Mesothelial cell of epicardium (in vitro differentiated cells): ENCODE measurements at places on chromosomes 5 and 9. TPM values are rescaled to one million over a fixed set of nuclear protein-coding genes. Genes with fewer than 3 reads are reported as not detected.

The AHRR gene
- total RNA-seq = 10.7 to 12.7 TPM (median 10.9 TPM) in 3 replicates

The DAP gene
- total RNA-seq = 76.0 to 79.8 TPM (median 77.8 TPM) in 3 replicates

The C5orf52 gene
- not detected in 3 replicates for total RNA-seq

The PCDHB12 gene
- 5.8 to 6.4 TPM (median 6.1 TPM) in 3 replicates for total RNA-seq

DNA sequence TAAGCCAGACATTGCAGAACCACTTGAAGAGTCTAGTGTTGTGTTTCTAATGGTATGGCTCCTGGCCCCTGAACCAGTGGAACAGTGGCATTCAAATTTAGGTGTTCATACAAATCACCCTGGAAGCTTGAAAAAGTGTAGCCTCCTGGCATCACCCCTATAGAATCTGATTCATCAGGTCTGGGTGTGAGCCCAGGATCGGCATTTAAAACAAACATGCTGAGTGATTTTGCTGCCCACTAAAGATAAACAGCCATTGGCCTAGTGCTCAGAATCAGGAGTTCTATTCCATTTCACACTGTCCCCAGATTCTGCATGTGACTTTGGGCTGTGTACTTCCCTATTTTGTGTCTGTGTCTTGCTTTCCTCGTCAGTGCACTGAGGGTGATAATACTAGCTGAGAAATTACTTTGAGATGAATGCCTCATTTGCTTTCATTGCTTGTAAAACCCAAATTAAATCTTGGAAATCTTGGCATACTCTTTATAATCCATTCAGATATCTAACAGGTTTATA, 241.5 kb upstream of the CLINT1 start:
- H3K4me1 ChIP-seq = no peaks in the 10 kb centered on the region
- DNase-seq = no peak
- H3K27me3 ChIP-seq = peaks cover 6% of the 10 kb centered on the region

- peak overlapping the region; percentile 85 for H3K27ac ChIP-seq
- H3K4me3 ChIP-seq = no peak overlapping the region
- H3K4me1 ChIP-seq = peaks cover 4% of the 10 kb centered on the region
- no peaks in the 10 kb centered on the region for H3K27me3 ChIP-seq
- DNase-seq = no peak
Observed at GRCh38 chr9:137369911-137370764, 52.8 kb downstream of the EXD3 start.

GRCh38 chr9:30722065-30722464, 1662.4 kb upstream of the ACO1 start:
- H3K4me1 ChIP-seq = no peaks in the 10 kb centered on the region
- DNase-seq = no peak
- no peaks in the 10 kb centered on the region for H3K36me3 ChIP-seq

DNA sequence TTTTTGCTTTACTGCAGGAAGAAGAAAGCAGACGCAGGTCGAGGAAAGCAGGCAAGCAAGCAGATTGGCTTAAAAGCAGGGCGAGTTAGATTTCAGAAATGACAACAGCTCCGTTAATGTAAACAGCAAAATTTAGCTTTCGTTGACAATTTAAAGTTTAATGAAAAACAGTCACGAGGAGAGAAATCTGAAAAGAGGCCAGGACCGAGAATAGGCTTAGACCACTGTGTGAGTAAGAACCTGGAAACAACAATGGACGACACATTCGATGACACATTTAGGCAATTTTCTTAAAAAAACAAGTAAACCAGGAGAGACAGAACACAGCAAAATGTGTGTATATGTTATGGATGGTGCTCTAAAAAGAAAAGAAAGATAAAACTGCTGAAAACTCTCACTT, 155.3 kb downstream of the ISOC1 start:
- H3K4me3 ChIP-seq = no peak overlapping the region
- peaks cover 4% of the 10 kb centered on the region for H3K36me3 ChIP-seq
- no peaks in the 10 kb centered on the region for H3K27me3 ChIP-seq
- H3K4me1 ChIP-seq = no peaks in the 10 kb centered on the region
- H3K27ac ChIP-seq = no peak overlapping the region

- no peak for DNase-seq
- H3K4me3 ChIP-seq = no peak overlapping the region
- no peaks in the 10 kb centered on the region for H3K36me3 ChIP-seq
- H3K27ac ChIP-seq = no peak overlapping the region
- peaks cover 9% of the 10 kb centered on the region for H3K4me1 ChIP-seq
Observed at GRCh38 chr9:81002906-81003305, 686.4 kb downstream of the TLE1 start.

DNA sequence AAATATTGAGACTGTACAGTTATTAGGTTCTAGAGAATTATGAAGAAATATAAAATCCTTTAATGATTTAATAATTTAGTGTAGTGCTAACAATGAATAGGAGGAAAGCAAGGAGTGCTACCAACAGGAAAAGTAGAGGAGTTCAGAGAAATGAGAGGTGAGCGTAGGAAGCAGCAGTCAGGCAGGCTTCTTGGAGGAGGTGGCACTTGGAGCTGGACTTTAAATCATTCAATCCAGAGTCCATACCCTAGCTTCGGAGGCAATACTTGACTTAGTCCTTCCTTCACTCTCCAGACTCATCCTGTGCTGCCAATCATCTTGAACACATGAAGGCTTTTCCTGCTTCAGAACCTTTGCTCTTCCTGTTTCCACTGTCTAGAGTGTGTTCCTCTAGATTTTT, 254.3 kb downstream of the GRIA1 start:
- no peak for DNase-seq
- peaks cover 11% of the 10 kb centered on the region for H3K4me1 ChIP-seq
- H3K27me3 ChIP-seq = peaks cover 2% of the 10 kb centered on the region
- no peak overlapping the region for H3K4me3 ChIP-seq
- no peak overlapping the region for H3K27ac ChIP-seq
- no peaks in the 10 kb centered on the region for H3K36me3 ChIP-seq

GRCh38 chr5:122089096-122090013, 11.3 kb upstream of the LOX start:
- no peak overlapping the region for H3K27ac ChIP-seq
- peaks cover 25% of the 10 kb centered on the region for H3K27me3 ChIP-seq
- DNase-seq = no peak
- no peak overlapping the region for H3K4me3 ChIP-seq
- H3K36me3 ChIP-seq = no peaks in the 10 kb centered on the region

GRCh38 chr9:134483361-134484184, 157.3 kb downstream of the RXRA start:
- H3K4me1 ChIP-seq = peaks cover under 1% of the 10 kb centered on the region
- H3K27ac ChIP-seq = no peak overlapping the region
- DNase-seq = no peak
- no peaks in the 10 kb centered on the region for H3K36me3 ChIP-seq
- H3K4me3 ChIP-seq = no peak overlapping the region

GRCh38 chr9:129023036-129023907, 4.9 kb downstream of the SH3GLB2 start:
- peaks cover 3% of the 10 kb centered on the region for H3K36me3 ChIP-seq
- peak overlapping the region; percentile 83 for H3K27ac ChIP-seq
- H3K27me3 ChIP-seq = no peaks in the 10 kb centered on the region
- no peak overlapping the region for H3K4me3 ChIP-seq
- DNase-seq = no peak
- peaks cover 37% of the 10 kb centered on the region for H3K4me1 ChIP-seq

DNA sequence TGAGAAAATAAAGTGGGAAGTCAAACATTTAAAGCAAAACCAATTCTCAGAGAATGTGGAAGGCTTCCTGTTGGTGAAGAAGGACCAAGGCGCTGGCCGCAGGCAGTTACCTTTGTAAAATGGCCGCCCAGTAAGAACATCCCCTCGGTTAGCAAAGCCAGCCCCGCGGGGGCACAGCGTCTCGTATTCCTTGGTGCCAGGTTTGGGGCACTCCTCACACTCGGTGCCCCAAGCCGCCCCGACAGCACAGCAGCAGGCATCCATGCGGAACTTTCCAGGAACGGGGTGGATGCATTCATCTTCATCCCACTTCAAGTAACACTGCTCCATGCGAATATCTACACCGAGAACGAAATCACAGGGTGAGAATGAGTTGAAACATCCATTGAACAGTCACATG, 192.8 kb downstream of the FBN2 start:
- peaks cover 5% of the 10 kb centered on the region for H3K4me1 ChIP-seq
- no peak overlapping the region for H3K27ac ChIP-seq

GRCh38 chr5:71892641-71893365, 173.7 kb downstream of the CARTPT start:
- H3K36me3 ChIP-seq = no peaks in the 10 kb centered on the region
- peaks cover 19% of the 10 kb centered on the region for H3K4me1 ChIP-seq
- no peak overlapping the region for H3K4me3 ChIP-seq
- no peak for DNase-seq

GRCh38 chr5:180250329-180250728, 41.3 kb upstream of the RASGEF1C start:
- H3K4me1 ChIP-seq = no peaks in the 10 kb centered on the region
- no peak for DNase-seq
- no peak overlapping the region for H3K4me3 ChIP-seq
- H3K27me3 ChIP-seq = no peaks in the 10 kb centered on the region
- no peak overlapping the region for H3K27ac ChIP-seq

GRCh38 chr5:136506131-136506530, 140.8 kb upstream of the TRPC7 start:
- H3K4me1 ChIP-seq = no peaks in the 10 kb centered on the region
- no peaks in the 10 kb centered on the region for H3K36me3 ChIP-seq
- no peak overlapping the region for H3K4me3 ChIP-seq
- DNase-seq = no peak
- H3K27ac ChIP-seq = no peak overlapping the region

DNA sequence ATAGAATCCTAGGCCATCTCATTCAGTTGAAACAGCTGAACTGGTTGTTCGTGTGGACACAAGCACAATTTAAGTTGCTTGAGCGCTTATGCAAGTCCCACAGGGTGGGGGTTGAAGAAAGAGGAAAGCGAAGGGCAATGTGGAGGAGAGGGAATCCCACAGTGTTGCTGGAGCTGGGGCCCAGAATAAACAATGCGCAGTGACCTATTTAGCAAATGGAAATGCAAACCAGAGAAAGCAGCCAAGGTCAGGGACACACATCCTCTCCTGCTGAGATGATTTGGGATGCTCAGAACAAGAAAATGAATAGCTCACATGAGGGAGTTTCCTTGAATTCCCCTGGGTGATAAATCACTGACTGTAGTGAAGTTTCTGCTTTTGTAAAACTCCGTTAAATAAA, 838.3 kb downstream of the TLE4 start:
- no peaks in the 10 kb centered on the region for H3K27me3 ChIP-seq
- no peak for DNase-seq
- peaks cover 15% of the 10 kb centered on the region for H3K4me1 ChIP-seq

GRCh38 chr9:95127249-95128176, 190.0 kb downstream of the FANCC start:
- peak; percentile 66 for DNase-seq
- H3K36me3 ChIP-seq = no peaks in the 10 kb centered on the region
- peak overlapping the region; percentile 70 for H3K4me3 ChIP-seq
- H3K4me1 ChIP-seq = peaks cover 52% of the 10 kb centered on the region

DNA sequence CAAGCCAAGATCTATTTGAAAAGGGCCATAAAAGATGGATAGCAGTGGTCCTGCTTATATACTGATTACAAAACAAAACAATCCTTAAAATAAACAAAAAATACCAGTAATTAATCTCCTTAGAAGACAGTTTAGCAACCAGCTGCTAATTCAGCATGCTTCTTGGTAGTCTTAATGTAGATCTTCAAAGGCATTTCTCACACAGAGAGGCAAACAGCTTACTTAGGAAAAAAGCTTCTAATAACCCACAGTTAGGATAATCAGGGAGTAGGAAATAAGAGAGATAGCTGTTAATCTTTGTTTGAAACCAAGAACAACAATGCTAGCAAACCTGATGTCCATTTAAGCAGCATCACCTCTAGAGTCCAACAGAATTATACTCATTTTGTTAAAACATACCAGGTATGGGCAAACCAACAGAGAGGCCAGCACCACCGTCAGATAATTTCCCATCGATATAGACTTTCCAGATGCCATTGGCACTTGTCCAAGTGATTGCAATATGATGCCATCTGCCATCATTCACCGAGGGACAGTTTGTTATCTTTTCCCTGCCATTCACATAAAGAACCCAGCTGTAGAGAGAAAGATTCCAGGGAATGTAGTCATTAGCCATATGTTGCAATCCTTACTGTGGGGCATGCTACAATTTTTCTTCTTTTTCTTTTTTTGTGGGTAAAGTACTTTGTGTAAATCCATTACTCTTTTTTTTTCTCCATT, 105.6 kb upstream of the TXNDC8 start:
- DNase-seq = no peak
- no peak overlapping the region for H3K4me3 ChIP-seq
- no peaks in the 10 kb centered on the region for H3K27me3 ChIP-seq
- peaks cover 43% of the 10 kb centered on the region for H3K36me3 ChIP-seq
- peak overlapping the region; percentile 68 for H3K27ac ChIP-seq
- peaks cover 27% of the 10 kb centered on the region for H3K4me1 ChIP-seq

- H3K27ac ChIP-seq = no peak overlapping the region
- H3K4me1 ChIP-seq = peaks cover 6% of the 10 kb centered on the region
- H3K4me3 ChIP-seq = no peak overlapping the region
- DNase-seq = no peak
Observed at GRCh38 chr9:20309124-20309523, 313.2 kb downstream of the MLLT3 start.
